ENCODE measurements at places on chromosomes 12 and 14.

- no peak for DNase-seq
Measured at GRCh38 chr12:63821781-63822251, 22.7 kb upstream of the SRGAP1 start.

DNA sequence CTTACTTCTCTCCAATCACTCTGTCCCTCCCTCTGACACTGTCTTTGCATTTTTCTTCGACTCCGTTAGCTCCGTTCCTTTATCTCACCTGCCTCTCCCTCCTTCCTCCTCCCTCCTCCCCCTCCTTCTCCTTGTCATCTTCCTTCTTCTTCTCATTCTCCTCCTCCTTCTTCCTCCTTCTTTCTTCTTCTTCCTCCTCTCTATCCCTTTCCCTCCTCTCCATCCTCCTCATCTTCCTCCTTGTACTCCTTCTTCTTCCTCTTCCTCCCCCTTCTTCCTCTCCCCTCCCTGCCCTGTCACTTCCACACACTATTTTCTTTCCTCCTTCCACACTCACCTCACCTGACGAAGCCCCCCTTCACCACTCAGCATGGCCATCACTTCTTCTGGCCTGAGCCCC lies 53.0 kb downstream of the HSPB8 start:
- DNase-seq, result no peak

- no peak for DNase-seq
Measured at GRCh38 chr14:79056879-79057278, 886.7 kb downstream of the NRXN3 start.

DNA sequence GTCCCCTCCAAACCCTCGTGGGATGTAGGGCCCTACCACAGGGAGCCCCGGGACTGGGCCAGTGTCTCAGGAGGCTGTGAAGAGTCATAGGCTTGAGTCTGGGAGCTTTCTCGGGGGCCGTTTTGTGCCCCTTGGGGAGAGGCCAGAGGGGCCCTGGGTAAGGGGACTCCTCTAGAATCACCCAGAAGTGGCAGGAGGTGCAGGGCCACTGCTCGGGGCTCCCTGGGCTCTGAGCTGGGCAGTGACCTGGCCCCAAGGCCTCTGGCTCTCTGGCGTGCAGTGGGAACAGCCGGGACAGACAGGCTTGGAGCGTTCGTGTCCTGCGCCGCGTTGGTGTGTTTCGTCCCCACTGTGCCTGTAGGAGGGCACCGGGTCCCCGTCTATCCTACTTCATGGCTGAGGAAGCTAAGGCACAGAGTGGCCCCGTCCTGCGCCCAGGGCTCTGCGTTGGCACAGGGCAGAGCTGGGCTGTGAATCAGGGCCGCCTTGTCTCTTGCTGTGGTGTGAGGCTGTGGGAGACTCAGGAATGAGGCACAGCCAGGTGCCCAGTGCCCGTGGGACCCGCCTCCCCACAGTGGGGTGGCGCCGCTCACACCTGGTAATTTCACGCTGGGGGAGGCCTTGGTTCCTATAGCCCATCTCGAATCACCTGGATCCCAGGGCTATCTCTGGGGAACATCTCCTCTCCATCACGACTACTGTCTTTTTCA lies 23.8 kb upstream of the KIF26A start:
- DNase-seq, result no peak

GRCh38 chr12:109737631-109738030 lies 24.0 kb downstream of the FAM222A start:
- no peak for DNase-seq

Data from activated T-helper 9 cell treated with anti-CD3 and anti-CD28 coated beads, Interleukin-2, amount 50 U/mL, for 16 hours (primary cell).